Stimulated activated effector memory CD8-positive, alpha-beta T cell treated with anti-CD3 and anti-CD28 coated beads, Interleukin-12 subunit alpha, Interleukin-12 subunit beta, amount 100 ng/mL, for 72 hours (primary cell): ENCODE measurements at places on chromosomes 16 and 17.

DNA sequence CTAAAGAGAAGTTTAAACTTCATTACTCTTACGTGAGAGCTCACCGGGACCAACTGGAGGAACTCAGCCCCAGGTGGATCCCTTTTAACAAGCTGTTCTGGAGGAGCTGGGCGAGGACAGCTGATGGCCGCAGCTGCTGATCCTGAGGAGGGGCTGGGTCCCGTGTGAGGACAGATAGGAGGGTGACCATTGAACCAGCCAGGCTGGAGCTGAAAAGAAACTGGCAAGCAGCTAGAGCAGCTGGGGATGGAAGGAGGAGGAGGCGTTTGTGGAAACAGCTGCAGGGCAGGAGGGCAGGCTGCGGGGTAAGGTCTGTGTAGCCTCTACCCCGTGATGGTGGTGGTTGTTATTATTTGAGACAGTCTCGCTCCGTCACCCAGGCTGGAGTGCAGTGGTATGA lies 119.5 kb downstream of the AATF start:
- DNase-seq = no peak

- no peak for DNase-seq
These were observed 3.3 kb downstream of the KRT14 start for GRCh38 chr17:41583137-41584127.

DNA sequence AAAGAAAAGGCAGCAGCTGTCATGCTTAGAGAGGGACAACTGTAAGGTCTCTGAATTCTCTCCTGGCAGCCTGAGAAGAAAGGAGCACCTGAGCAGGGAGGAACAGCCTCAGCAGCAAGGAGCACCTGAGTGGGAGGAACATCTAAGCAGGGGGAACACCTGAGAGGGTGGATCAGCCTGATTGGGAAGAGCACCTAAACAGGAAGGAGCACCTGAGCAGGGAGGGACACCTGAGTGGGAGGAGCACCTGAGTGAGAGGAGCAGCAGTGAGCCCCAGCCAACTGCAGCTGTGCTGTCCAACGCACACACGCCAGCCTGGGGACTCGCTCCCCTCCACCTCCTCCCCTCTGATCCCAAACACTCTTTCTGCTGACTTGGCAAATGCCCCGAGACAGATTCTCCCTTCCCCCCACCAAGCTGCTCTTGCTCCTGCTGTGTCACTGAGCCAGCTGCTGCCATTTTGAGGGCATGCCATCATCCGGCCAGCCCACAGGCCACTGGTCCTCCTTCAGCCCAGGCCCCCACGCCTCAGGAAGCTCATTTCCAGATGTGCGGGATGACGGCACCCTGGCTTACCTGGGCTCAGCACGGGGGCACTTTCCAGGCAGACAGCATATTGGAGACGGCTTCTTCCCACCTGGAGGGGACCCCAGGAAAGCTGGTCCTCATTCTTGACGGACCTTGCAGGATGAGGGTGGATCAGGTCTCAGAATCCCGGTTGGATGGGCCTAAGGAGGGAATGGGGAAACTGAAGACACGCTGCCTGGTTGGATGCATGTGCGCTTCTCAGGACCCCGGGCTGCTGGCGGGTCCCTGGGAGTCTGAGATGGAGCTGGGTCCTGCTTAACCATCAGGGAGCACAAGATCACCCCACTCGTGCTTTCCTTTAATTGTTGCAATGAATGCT lies 57.7 kb upstream of the RBFOX3 start:
- DNase-seq = no peak

DNA sequence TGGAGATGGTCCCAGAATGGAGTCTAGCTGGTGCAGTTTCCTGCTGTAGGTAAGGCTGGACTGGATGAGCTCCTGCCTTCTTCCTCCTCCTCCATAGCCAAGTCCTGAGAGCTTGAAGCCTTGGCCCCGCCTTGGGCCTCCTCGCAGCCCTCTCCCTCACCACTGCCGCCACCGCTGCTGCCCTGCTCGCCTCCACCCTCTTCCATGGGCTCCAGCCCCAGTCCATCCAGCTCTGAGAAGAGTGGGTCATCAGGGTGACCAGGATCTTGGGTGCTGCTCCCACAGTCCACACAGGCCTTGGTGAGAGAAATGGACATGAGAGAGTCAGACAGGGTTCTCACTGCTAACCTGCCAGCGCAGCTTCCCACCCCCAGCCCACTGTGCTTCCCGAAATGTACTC lies 11.2 kb downstream of the PER1 start:
- no peak for DNase-seq

DNA sequence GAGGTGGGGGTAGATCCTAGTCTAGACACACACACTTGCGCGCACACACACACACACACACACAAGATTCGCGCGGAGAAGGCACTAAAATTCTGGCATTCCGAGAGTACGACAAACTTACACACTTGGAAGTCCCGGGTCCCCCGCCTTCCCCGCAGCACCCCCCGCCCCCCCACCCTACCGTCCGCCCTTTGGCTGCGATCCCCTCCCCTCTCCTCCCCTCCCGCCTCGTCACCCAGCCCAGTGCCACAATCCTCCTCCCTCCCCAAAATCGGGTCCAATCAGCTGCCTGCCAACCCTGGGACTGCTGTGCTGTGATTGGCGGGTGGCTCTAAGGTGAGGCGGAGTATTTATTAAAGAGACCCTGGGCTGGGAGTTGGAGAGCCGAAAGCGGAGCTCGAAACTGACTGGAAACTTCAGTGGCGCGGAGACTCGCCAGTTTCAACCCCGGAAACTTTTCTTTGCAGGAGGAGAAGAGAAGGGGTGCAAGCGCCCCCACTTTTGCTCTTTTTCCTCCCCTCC lies at the start of gene SOX9:
Gene SOX9, plus strand, starts transcription at position 379 of the 522 bp plus-strand sequence. CDS start 372 bp downstream, outside the sequence.
- no peak for DNase-seq

DNA sequence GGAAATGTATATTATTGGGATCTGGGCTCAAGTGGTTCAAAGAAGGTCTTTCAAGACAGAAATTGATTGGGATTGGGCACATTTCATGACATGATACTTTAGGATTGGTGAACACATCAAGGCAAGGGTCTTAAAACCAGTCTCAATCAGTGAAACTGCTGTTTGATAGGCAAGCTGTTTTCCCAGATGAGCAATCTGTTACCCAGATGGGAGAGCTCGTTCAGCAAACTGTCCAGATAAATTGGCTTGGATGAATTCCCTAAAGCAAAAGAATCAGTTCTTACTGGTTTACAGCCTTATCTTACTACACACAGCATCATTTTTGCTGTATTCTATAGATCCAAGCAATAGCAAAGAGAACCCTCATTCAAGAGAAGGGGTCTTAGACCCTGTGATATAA lies 31.0 kb upstream of the CNEP1R1 start:
- DNase-seq = no peak

DNA sequence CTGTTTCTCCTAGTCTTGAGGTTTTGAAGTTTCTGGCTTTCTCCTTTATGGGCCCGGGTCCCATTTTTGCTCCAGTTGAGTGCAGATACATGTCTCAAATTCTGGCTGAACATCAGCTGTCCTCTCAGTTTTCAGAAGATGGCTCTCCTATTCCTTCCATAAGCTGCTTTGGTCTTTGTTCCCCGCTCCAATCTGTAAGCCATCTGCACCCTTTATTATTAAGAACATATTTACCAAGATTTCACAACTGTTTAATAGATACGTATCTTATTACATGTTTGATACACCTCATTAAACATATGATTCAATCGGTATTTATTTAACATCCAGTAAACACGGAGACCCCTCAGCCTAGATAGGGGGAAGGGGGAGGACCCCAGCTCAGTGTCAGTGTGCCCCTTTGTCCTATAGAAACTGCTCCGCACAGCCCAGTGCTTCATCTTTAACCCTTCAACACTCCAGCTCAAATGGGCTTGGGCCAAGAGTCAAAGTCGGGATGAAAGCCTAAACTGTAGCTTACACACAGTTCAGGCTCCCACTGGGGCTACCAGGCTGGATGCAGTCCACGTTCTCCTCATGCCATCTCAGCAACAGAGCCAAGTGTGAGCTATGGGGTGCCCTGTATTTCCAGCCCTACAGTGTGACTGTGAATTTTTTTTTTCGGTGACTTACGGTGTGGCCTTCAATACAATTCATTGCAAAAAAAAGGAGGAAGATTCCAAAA lies 166.0 kb upstream of the ZFHX3 start:
- no peak for DNase-seq

DNA sequence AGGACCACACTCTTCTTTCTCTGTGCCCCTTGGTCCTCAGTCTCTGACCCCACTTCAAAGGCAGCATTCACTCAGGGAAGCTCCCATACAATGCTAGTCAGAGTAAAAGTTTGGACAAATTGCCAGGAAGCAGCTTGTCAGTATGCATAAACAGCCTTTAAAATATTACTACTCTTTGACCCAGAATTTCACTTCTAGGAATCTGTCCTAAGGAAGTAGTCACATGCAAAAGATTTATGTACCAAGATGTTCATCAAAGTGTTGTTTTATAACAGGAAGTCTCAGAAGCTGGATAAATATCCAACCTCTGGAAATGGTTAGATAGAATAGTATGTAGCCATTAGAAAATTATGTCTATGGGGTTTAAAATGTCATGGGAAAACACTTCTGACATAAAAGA lies 31.0 kb downstream of the MAPT start:
- DNase-seq = no peak

DNA sequence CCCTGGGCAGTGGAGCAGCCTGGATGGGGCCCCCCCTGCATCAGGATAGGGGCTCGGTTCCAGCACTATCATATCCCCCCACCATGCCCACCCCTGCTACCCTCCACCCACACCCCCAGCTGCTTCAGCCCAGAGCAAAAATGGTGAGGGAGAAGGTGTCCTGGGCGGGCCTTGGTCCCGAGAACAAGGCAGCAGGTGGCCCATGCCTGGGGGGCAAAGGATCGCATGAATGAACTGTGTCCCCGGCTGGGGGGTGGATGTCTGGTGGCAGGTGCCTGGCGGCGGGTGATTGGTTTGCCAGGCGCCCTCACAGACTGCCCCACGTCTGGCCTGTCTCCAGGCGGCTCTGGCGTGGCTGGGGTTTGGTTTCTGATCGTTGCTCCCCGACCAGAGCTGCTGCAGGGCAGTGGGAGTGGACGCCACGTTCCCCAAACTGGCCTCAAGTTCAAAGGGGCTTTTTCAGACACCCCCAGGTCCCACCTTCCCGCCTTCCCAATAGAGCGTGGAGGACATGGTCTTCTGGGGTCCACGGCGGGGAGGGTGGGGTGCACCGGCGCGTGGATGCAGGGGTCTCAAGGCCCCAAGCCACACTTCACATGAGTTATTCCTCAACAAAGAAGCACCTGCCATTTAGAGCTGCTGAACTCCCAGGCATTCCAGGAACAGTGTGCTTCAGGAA lies 12.6 kb downstream of the UTS2R start:
- no peak for DNase-seq

DNA sequence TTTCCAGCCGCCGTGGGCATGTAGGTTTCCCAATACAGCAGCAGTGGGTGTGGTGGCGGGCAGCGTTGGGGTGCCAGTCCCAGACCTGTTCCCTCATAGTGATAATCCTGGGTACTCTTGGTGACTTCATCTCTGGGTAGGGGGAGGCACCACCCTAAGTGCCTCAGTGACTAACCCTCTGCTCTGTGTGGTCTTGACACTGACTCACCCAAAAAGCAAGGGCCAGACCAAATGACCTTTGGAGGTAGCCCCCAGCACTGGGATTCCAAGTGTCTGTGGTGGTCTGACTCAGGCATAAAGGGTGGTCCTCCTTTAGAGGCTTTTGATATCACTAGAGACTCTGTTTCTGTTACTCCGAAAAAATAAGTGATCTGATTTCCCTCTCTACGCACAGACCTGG lies 908 bp downstream of the CALB2 start:
- no peak for DNase-seq

GRCh38 chr16:66469947-66470546 lies 43.0 kb downstream of the BEAN1 start:
- no peak for DNase-seq

DNA sequence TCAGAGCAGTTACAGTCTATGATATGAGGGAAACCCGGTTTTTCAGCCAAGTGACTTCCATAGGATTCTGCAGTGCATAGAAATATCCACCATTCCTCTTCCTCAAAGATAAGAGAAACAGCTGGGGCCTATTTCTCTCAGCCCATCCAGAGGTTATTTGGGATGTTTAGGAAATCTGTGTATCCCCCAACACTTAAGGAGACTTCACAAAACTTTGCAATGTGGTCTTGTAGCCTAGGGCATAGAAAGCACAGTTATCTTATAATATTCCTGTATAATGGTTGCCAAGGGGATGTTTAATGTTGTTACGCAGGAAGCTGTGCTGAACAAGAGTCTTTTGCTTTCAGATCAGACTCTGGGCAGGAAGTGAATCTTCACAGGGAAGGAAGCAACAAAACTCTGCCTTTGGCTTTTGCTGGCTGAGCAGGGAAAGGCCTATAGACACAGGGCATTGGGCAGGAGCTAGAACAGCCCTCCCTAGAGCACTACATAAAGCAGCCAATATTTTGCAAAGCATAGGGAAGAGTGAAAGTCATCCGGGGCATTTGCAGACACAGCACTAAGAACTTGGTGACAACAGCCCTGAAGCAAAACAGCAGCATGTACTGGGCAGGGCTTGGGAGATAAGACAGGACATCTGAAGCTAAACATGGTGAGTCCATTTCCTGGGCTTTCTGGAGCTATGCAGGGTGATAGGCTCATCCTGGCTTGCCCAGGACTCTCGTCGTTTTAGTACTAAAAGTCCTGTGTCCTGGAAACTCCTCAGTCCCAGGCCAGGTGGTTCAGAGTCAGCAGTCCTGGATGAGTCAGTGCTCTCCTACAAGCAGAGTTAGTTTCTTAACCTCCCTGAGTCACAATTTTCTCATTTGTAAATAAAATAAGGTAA lies 18.7 kb upstream of the BEAN1 start:
- DNase-seq = no peak

- DNase-seq = no peak
These were observed 4.1 kb downstream of the CSF3 start for GRCh38 chr17:40019140-40019991.

DNA sequence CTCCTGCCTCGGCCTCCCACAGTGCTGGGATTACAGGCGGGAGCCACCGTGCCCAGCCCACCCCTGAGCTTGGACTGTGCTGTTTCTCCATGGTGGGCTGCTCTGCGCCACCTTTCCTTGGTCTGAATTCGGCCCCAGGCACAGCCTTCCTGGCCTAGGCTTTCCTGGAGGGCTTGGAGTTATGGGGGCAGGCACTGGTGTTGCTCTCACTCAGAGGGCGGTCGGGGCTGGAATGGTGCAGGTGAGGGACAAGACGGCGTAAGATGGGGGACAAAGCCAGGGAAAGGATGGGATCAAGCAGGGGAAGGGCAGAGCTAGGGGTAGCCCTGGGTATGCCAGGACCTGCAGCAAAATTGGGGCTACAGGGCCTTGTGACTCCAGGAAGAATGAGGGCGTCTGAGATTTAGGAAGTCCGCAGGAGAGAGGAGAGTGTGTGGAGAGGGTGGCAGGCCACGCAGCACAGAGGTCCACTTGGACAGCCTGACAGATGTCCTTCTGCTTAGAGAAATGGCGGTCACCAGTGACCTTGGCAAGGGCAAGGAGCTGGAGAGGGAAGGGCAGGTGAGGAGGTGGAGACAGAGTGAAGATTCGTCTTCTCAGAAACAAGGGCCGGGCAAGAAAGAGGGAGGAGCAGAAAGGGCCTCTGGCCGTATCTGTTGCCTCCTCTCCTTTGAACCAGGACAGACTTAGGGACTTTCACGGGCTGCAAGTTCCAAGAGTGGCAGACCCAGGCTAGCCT lies 1.6 kb upstream of the ATP6V0C start:
- no peak for DNase-seq
